Activated naive CD8-positive, alpha-beta T cell treated with anti-CD3 and anti-CD28 coated beads for 36 hours (primary cell): ENCODE measurements at places on chromosomes 1 and 21.

DNA sequence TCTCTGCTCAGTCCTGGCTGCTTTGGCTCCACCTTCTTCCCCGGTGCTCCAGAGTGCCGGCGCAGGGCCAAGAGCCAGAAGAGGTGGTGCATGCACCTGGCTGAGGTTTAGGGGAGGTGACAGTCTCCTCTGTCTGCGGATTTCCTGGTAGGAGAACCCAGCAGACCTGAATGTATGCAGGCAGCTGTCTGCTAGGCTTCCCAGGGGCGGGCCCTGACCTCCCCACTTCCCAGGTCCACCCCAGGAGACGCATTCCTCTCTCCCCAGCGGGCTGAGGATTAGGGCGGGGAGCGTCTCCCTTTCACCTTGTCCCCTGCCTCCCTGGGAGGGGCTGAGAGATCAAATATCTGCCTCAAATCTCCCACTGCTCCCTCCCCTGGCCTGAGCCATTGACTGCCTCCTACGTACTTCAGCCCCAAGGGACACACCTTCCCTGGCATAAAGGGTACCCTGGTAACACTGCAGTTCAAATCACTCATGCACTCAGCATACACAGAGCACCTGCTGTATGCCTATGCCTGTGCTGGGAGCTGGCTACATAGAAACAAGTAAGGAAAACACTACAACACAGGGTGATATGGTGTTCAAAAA, 27.5 kb downstream of the DMBX1 start:
- DNase-seq, result no peak

DNA sequence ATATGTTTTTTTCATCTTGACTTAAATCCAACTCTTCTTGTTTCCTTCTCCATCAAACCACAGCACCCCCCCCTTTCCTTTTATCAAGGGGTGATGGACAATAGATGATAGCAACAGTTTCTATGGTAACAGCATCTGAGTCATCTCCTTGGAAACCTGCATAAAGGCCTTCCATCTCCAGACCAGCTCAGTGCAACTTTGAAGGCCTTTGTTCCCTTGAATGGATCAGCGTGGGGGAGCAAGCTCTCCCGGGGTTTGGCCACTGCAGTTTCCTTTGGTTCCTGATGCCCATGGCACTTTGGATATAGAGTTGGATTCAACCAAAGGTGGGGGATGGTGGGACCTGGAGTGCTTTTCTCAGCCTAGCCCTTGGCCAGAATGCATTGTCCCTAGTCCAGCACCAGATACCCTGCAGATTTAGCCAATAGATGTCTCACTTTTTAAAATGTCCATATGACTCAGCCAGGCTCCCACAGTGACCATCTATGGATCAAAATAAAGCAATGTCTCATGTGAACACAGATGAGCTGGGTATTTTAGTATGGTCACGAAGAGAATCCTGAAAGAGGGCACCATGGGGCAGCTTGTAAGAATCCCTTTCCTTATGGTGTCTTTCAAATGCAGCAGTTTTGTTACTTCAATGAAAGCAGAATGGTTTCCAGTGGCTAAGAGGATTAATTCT, 127.7 kb downstream of the SPATA46 start:
- no peak for DNase-seq

DNA sequence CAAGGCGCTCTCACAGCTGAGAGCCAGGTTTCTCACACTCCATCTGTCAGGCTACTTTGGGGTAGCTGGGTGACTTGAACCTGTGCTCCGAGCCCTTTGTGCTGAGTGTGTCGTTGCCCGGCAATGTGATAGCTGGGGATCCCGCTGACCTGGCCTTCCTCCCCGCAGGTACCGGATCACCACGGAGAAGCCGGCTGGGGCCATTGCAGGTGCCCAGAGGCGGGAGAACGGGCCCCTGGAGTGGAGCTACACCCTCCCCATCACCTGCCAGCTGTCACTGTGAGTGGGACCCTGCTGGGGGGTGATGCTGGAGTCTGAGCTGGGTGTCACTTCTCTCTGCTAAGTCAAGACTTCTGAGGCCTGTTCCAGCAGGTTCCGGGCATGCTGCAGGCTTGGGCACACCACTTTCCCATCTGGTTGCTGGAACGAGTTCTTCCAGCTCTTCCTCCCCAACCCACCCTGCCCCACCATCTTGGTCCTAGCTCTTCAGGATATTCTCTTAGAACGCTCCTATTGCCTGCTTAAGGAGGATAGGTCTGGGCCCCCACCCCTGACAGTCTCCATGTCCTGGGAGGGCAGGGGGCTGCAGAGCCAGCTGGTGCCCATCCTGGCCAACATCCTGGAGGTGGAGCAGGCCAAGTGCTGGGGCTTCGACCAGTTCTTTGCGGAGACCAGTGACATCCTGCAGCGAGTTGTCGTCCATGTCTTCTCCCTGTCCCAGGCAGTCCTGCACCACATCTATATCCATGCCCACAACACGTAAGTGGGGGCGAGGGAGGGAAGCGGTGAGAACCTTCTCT, 7.5 kb downstream of the IKBKE start:
- no peak for DNase-seq

GRCh38 chr21:38495696-38496095, 2.6 kb downstream of the ERG start:
- DNase-seq, result no peak
